ENCODE measurements at places on chromosomes 12 and 14.

- DNase-seq: no peak
Observed at GRCh38 chr14:24377657-24378056, 9.7 kb downstream of the NFATC4 start.

GRCh38 chr12:119089380-119090013 is 89.2 kb upstream of the HSPB8 start:
- no peak for DNase-seq

GRCh38 chr14:105317546-105317945 is 3.0 kb downstream of the PACS2 start:
- no peak for DNase-seq

- DNase-seq: no peak
Observed at GRCh38 chr12:33672836-33673577, 233.4 kb upstream of the SYT10 start.

DNA sequence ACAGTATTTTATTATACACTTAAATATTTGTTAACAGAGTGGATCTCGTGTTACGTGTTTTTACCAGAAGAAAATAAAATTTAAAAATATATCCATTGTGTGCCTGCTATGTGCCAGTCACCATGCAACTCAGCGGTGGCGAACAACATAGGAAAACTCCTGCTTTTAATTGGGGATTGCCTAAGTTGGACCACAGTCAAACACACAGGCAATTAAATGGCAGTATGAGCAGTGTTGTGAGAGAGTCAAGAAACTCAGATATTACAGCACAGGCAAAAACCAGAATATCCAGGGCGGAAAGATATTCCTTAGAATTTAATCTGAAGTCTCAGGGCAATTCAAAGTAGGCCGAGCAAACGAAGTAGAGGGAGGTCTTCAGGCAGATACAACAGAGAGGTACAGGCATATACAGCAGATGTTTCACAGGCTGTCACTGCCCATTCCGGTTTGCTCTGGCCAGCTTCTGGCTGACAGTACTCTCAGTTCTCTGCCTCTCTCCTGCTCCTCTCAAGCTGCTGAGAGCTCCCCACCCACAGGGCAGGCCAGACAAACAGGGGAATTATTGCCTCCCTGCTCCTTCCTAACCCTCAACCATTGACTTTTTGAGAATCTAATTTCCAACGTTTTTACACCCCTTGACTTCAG is 540.2 kb upstream of the TMEM132C start:
- DNase-seq: no peak

DNA sequence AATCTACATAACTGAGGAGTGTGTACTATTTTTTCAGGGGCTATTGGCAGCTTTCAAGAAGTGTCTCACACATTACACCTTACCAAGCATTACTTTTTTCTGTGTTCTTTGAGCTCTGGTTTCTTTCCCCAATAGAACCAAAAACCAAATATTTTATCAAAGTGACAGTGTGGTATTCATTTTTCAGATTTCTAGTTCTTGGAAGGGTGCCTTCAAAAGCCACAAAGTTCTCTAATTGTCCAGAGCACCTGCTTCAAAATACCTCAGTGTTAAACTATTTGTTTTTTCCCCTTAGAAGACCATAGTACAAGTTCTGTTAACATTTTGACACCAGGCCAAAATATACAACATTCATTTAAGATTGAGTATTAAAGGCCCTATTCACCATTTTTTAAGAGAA is 515.7 kb downstream of the ETNK1 start:
- no peak for DNase-seq

DNA sequence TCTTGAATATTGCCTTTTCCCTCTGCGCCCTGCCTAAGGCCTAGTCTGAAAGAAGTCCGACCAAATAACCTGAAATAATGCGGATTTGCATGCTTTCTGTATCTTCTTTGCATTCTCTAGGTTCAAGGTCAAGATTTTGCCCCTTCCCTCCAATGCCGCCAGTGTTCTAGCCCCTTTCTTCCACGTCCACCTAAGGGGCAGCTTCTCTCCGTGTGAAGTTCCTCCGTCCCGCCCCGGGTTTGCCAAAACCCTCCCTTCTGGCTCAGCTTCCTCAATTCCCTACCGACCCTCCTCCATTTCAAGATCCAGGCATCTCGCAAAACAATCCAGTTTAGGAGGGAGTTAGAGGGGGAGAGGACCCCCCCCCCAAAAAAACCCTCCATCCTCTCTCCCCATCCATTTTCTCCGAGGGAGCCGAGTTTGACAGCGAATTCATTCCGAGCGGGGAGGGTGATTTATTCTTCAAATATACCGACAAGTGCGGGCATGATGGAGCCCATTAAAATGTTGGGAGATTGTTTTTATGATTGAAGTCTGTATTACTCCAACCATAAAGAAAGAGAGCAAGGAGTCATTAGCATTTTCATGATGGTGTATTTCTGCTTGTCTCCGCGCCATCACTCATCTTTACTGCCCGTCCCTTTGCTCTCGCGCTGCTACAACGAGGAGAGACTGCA is 20.9 kb upstream of the ATP5MC2 start:
- no peak for DNase-seq

DNA sequence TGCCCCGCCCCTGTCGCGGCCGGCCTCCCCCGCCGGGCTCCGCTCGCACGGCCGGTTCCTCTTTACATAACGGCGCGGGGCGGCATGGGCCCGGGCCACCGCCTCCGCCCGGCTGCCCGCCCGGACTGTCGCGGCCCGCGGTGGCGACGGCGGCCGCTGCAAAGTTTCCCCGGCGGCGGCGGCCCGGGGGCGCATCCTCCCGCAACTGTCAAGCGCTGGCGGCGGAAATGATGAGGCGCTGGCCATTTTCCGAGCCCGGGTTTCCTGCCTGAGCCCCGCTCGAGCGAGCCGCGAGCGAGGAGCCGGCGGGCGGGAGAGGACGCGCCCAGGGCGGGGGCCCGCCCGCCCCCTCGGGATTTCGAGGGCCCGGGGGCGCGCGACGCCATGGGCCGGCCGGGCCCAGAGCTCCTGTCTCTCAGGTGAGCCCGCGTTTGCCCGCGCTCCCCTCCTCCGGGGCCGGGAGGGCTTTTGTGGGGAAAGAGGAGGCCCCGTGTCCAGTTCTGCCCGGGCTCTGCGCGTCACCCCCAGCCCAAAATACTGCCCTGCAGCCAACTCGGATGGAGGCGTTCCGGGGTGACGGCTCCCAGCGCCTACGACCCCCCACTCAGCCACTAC is at the start of gene SH2B3:
Gene SH2B3, plus strand, starts transcription at position 65 of the 615 bp plus-strand sequence. CDS start 12,223 bp downstream, outside the sequence.
- DNase-seq: no peak

- DNase-seq: no peak
Observed at GRCh38 chr12:68580911-68581310, 29.8 kb upstream of the RAP1B start.

GRCh38 chr12:101927036-101927435 is 49.7 kb downstream of the DRAM1 start:
- no peak for DNase-seq
